ENCODE measurements at places on chromosomes 1 and 21.

DNA sequence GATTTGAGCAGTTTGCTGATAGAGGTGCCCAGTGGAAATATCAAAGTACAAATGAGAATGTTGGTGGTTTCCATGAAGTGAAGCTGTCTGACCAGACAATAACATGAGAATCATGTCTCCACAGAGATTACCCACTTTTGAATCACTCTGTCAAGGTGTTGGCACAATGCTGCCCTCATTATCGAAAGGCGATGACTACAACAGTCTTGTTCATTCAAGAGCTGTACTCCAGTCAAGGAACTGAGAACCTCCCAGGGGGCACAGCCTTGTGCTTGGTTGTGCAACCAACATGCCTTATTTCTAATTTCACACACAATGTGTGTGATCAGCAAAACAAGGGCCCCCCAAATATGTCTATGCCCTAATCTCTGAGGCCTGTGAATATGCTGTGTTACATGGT, 35.7 kb downstream of the ETS2 start:
- no peak for DNase-seq

DNA sequence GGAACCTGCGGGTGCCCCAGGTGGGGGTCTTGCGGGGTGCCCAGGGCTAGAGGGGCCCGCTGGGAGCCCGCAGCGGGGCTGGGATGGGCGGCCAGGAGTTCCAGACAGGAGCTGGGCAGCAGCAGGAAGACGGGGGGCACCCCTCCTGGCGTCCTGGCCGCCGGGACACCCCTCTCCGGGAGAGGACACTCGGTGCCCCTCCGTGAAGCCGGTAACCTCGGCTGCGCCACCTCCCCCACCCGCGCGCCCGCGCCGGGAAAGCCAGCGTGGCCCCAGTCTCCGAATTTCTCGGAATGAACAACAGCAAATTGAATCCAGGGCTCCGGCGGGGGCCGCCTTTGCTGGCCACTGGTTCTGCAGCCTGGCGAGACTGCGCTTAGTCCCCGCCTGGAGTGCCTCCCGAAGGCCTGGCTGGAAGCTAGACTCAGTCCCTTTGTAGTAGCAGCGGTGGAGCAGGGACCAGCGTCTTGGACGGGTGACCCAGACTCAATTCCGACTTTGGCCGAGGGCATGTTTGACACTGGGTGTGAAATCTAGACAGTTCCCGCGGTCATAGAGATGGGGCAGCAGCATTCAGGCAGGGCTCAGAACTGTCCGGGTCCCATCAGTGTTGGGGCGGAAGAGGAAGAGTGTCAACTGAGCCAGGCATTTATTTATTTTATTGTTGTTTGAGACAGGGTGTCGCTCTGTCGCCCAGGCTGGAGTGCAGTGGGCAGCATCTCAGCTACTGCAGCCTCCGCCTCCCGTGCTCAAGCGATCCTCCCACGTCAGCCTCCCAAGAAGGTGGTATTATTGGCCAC, 773 bp downstream of the IFNGR2 start:
- DNase-seq = peak; percentile 55

DNA sequence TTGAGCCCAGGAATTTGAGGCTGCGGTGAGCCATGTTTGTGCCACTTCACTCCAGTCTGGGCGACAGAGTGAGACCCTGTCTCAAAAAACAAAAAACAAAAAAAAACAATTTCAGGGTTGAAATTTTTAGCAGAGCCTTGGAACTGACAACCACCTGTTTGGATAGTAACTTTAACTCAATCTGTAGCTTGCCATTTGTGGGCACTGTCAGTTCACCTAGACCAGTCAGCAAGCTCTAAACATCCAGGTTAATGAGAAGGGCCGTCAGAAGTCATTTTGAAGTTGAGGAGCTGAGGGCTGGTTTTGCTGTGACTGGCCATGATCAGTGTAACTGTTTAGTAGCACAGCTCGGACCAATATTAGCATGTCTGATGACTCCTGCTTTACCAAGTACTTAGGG, 8.4 kb downstream of the TRAPPC10 start:
- DNase-seq = no peak

- peak; percentile 18 for DNase-seq
Observed at GRCh38 chr1:165871311-165872067, 44.1 kb downstream of the UCK2 start.

DNA sequence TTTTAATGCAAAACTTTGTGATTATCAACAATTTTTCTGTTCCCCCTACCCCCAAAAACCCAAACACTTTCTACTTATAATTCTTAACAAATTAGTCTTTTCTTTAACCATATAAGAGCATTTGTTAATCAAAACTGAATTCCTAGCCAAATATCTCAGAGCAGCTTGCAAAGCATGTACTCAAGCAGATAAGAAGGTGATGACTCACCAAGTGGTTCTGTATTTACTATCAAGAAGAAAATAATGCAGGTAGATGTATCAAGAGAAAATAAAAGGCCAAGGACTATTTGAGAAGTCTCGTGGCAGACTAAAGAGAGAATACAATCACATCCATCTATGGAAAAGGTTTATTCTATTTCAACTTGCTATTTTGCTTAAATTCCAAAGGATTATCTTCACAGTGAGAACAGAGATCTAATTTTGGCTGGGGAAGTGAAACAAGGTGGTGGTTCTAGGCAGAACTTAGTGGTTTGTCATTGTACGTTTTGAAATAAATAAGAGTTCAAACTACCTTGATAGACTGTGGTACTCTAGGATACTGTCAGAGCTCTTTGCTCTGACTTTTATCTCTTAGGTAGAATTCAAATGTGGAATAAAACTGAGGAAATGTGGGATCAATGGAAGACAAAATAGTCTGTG, 94.7 kb upstream of the NRIP1 start:
- DNase-seq = no peak

DNA sequence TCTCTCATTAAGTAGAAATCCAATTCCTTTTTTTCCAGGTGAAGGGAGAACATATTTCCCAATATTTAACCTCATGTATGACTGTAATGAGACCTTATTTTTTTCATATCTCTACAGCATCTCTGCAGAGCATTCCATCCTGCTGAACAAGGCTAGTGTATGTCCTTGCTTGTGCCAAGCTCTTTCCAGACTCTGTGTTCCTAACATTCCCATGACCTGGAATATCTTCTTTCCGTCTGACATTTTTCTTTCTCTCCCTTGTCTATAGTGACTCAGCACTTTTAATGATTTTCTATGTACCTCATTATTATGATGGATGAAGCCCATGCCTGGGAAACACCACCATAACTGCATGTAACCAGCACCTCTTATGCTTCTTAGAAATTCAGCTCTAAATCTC, 278.3 kb upstream of the NRIP1 start:
- DNase-seq = no peak

DNA sequence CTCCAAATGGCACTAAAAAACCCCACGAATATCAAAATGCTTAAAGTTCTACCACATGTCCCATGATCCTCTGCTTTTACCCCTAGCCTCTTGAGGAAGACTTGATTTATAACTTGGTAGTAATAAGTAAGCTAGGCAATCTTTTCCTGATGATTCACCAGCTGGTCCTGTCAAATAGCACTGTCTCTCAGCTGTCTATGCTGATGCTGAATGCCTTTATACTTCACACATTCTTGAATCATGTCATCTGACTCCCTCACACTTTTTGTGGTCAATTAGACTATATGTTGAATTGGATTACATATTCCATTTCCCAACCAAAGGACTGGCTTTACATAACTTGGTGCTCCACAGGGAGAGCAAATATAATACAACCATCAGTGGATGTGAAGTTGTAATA, 16.6 kb downstream of the C21orf91 start:
- DNase-seq = no peak

DNA sequence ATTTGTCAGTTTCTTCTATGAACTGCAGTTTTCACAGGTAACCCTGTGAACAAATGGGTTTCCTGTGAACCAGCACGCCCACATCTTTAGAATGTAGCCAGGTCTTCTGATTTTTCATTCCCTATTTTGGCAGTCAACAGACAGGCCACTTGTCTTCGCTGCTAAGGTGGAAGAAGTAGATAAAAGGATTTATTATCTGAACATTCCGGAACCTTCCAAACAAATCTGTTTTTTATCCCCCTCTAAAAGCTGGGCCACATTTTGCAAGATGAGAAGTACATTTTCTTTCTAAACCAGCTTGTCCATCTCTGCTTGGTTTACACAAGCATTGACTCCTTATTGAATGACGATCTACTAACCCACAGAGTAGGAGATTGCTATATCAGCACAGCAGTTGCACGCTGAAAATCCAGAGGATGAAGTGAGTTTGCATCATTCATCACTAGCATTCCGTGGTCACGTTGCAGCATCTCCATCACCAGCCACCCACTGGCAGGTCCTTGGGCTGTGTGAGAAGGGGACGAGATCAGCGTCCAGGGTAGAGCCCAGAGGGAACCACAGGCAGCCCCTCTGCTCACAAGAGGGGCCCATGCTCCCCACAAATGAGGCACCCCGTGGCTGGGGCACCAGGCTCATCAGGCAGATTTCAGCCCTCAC, 83.5 kb downstream of the TOMM20 start:
- no peak for DNase-seq

GRCh38 chr1:185426848-185427247, 109.8 kb upstream of the IVNS1ABP start:
- no peak for DNase-seq

DNA sequence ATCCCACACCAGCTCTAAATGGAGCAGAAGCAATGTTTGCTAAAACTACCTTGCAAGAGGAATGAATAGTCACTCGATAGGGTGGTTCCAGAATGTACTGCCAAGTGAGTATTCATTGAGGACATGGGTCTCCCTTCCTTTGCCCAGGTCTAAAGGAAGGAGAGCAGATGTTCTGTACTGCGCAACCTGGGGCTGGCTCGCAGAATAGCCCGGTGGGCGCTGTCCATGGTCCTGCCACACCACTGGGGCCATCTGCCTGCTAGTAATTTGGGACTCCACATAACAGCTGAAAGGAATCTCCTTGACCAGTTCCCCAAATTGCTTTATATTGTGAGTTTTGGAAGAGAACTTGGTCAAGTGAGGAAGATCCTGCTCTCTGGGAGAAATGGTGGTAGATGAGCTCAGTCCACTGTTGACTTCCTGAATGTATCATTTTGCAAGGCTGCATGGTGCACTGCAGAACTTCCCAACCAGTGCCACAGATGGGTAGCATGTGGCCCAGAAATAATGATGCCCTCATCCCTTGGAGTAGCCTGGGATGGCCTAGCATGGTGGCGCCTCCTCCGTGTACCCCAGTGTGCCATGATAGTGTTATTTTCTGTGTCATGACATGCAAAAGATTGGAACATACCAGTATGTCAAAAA, 5.7 kb downstream of the SLC6A17 start:
- peak; percentile 39 for DNase-seq

GRCh38 chr1:115062542-115063004, 26.7 kb downstream of the TSPAN2 start:
- DNase-seq = peak; percentile 78

DNA sequence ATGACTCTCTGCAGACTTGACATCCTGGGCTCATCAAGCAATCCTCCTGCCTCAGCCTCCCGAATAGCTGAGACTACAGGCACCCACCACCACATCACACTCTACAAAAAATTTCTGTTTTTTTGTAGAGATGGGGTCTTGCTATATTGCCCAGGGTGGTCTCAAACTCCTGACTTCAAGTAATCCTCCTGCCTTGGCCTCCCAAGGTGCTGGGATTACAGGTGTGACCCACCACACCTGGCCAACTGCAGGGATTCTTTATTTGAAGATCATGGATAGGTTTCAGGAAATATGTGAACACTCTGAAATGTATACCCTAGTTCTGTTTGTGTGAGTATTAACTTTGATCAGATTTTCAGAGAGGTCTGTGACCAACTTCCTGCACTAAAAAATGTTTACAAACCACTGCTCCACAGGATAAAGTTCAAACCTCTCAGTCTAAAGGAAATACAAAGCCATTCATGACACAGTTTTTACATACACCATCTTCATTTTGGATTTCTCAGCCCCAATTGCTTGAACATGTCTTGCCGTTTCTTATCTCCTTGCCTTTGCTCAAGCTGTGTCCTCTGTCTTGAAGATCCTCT, 252.3 kb upstream of the FGGY start:
- no peak for DNase-seq

- peak; percentile 97 for DNase-seq
Observed at GRCh38 chr21:31559368-31560119, 99.9 kb upstream of the SOD1 start.

GRCh38 chr1:214449371-214449770, 102.0 kb downstream of the PTPN14 start:
- no peak for DNase-seq

Measured in stimulated activated CD4-positive, alpha-beta T cell treated with anti-CD3 and anti-CD28 coated beads, Interleukin-4, amount 100 ng/mL, for 1 hour (primary cell).